T-cell (primary cell): ENCODE measurements at places on chromosomes 5 and 9. TPM values are rescaled to one million over a fixed set of nuclear protein-coding genes. Genes with fewer than 3 reads are reported as not detected.

FOXD4L5 gene
- 0.51 TPM for total RNA-seq

INSL6 gene
- total RNA-seq = not detected

PRKACG gene
- not detected for total RNA-seq

S100Z gene
- not detected for total RNA-seq

GFPT2 gene
- total RNA-seq = 3.6 TPM

MFAP3 gene
- total RNA-seq = 25.1 TPM

PELO gene
- total RNA-seq = 18.2 TPM

- no peak for DNase-seq
These were observed 34.6 kb downstream of the MARVELD2 start for GRCh38 chr5:69449511-69449910.

DNA sequence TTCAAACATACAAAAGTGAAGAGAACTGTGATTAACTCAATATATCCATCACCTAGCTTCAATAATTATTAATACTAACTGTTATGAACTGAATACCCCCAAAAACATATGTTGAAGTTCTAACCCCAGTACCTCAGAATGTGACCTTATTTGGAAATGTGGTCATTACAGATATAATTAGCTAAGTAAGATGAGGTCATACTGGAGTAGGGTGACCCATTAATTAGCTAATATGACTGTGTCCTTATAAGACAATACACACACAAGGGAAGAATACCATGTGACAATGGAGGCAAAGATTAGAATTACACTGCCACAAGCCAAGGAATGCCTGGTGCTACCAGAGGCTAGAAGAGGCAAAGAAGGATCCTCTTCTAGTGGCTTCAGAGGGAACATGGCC lies 7.8 kb downstream of the RRAGA start:
- no peak for DNase-seq

- no peak for DNase-seq
These were observed 40.7 kb downstream of the TLR4 start for GRCh38 chr9:117744856-117745389.

DNA sequence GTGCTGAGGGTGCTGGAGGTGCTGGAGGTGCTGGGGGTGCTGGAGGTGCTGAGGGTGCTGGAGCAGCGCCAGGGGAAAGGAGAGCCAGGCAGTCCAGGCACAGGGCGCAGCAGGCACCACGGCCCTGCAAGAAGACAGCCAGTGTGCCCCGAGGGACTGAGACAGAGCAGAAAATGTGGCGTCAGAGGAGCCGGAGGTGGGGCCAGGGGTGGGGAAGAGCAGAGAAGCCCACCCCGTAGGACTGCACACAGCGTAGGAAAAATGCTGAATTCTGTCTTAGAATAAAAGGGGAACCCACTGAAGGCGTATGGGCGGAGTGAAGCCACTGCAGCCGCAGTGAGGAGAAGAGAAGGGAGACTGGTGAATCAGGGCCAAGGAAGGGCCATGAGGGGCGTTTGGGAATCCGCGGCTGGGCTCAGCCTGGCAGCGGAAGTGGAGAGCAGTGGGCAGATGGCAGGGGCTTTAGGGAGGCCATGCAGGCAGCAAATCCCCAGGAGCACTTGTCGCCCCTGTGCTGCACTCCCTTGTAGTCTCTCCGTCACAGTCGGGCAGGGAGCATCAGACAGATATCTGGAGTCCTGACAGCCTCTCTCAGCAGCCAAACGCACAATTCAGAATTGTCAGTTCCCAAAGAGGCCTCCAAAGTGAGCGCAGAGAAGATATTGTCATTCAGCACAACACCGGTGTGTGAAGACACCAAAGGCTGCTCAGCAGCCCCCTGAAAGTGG lies 35.9 kb upstream of the LECT2 start:
- no peak for DNase-seq

DNA sequence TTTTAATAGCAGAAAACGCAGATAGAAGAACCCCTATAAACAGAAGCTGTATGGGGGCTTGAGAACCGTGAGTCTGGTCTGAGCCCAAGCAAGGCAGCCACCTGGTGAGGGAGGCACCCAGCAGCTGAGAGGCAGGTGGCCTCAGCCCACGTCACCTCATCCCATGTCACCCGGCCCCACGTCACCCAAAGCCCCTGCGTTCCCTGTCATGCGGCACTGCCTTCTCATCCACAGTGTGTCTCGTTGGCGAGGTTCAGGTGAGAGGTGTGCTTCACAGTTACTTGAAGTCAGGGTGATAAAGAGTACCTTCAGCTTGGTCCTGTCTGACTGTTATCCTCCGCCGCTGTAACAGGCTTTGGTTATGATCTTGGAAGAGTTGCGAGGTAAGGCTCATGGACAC lies 80.6 kb upstream of the IRX4 start:
- no peak for DNase-seq

GRCh38 chr9:37520641-37521040 lies 34.9 kb downstream of the POLR1E start:
- DNase-seq = no peak

DNA sequence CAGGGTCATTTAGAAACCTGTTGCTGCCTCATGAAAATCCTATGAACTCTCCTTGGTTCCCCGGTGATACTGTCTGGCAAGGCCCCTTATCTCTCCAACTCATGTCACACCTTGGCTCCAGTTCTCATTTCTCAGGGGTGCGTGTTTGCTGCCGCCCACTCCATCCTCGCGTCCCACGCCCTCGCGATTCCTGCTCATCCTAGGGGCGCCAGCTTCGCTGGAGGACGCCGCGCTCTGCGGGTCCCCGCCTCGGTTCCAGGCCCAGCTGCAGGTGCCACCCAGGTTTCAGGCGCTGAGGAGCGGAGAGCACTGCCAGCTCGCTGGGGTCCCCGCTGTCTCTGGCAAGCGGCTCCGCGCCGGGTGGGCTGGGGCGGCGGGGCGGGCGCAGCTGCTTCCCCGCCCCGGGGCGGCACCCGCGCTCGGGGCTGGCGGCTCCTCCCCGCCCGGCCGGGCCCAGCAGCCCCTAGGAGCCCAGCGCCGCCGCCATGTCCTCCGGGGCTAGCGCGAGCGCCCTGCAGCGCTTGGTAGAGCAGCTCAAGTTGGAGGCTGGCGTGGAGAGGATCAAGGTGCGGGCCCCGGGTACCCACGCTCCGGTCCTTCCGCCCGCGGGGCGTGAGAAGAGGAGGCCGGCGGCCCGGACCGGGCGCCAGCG lies at the start of gene GNG10:
Gene GNG10, plus strand, starts transcription at position 456 of the 652 bp plus-strand sequence. Its CDS starts 30 bp downstream, at position 486.
- DNase-seq = peak; percentile 56

DNA sequence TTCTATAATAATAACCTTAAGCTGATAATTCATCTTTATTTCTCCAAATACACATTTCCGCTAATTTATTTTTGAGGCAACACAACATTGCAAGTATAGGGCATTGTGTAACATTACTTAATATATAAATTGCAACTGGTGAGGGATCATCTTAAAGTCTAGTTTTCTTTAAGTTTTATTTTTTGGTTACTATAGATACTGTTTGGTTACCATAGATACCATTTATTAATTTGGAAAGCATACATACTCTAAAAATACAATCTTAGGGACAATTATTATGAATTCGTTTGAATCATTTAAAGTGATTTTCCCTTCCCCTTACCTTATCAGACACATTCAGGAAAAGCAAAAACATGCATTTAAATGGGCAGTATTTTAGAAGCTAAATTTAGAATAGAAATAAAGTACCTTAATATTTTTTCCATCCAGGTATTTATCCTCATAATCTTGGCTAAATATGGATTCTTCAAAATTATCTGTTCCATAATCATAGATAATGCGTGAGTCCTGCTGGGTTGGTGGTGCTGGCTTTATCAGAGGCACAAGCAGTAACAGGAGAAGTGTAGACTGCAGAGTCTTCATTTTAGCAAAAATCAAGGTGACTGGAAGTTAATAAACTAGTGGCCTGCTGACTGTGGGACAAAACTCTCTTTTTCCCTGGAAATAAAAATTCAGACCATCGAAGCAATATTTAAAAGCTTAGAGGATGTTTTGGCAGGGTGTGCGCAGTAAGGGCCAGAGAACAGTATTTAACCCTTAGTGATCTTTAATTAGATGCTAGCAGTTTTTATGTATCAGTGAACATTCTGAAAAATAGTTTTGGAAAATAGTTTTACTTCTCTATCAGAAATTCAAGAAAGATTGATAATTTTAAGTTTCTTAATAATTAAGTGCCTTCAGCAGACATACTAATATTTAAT lies 1.3 kb downstream of the OGN start:
- DNase-seq = no peak

DNA sequence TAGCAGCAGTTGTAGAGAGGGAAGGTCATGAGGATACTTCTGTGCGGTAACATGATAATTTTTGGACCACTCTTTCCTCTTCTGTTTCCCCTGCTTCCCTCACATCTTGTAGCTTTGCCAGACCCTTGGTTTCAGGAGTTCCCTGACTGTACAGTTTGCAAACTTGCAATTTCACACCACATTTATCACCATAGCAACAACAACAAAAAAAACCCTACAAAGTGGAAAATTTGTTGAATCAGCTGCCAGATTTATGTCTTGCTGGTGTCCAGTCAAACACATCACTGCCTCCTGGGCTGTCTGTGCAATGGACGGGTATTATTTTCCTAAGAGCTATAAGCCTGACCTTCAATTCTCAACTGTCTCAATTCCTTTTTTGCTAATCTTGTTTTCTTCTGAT lies 751.6 kb downstream of the TLR4 start:
- DNase-seq = no peak

DNA sequence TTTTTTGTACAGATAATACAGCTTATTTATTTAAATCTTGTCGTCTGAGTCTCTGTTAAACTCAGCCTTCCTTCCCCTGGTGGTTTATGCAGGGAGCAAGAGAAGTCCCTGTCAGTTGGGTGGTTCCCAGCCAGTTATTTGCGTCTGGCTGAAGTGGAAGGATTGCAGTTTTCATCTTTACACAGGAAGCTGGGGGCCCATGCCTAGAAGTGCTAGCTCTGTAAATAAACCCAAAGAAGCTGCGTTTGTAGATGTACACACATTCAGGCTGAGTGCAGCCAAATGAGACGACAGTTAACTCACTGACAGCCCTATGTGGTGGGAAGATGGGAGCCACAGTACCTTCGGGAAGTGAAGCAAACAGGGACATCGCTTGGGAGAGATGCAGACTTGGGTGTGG lies 122.1 kb downstream of the SAXO1 start:
- no peak for DNase-seq

- DNase-seq = no peak
These were observed 41.1 kb upstream of the TCF7 start for GRCh38 chr5:134073404-134073803.

DNA sequence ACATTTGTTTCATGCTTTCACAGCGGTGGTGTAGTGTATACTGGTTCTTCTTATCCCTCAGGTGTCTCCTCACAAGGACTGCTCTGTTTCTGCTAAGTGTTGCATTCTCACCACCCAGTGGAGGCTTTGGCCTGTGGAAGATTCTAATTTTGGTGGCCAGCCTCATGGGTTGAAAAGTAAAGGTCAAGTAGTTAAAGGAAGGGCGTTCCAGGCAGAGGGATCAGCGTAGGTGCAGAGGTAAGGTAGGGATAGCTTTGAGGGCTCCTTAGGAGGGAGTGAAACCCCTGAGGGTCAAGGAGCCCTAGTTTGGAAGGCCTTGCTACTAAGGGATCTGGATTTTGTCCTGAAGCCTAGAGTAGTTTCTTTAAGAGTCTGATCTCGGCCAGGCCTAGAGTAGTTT lies 4.6 kb upstream of the RACK1 start:
- no peak for DNase-seq

DNA sequence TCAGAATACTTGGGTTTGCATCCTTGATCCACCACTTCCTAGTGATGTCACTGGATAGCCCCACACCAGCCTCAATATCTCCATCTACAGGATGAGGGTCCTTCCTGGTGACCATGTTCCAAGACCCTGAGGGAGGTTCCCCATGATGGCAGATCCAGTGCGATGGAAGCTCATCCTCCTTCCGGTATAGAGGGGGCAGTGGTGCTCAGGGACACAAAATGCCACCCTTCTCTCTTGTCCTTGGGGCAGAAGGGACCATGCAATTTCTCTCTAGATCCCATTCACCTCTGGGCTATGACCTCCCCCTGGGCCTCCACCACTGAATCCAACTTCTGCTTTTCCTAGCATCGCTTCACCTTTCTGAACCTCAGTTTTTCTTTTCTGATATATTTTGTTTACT lies 5.4 kb upstream of the SLC25A51 start:
- no peak for DNase-seq

GRCh38 chr5:178271726-178272479 lies 39.3 kb upstream of the PHYKPL start:
- no peak for DNase-seq
